ENCODE measurements at places on chromosomes 6 and 20. TPM values are rescaled to one million over a fixed set of nuclear protein-coding genes. Genes with fewer than 3 reads are reported as not detected.

GRCh38 chr6:79964607-79965081 is 17.3 kb upstream of the ELOVL4 start:
- H3K27ac ChIP-seq, result no peak overlapping the region
- no peak for DNase-seq
- H3K36me3 ChIP-seq, result no peaks in the 10 kb centered on the region

DNA sequence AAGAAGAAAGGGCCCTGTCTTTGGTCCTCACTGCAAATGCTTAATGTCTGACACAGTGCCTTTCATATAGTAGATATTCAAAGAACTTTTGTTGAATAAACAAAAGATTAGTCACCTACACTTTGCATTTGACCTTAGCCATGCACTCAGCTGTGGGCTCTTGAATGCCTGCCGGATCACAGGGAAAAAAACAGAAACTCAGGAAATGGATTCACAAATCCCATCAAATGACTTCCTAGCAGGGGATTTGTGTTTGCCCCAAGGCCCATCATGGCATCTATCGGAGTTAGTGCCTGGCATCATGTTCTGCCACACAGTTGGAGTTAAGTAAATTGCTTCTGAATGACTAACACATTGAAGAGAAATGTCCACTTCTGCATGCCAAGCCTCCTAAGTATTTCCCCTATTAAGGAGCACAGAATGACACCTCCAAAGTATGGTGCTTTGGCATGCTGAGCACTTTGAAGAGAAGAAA is 72.3 kb upstream of the DST start:
- H3K27me3 ChIP-seq, result no peaks in the 10 kb centered on the region
- peak overlapping the region; percentile 64 for H3K27ac ChIP-seq
- no peaks in the 10 kb centered on the region for H3K36me3 ChIP-seq

- H3K36me3 ChIP-seq, result no peaks in the 10 kb centered on the region
- no peaks in the 10 kb centered on the region for H3K27me3 ChIP-seq
- H3K4me3 ChIP-seq, result no peak overlapping the region
- no peak overlapping the region for H3K27ac ChIP-seq
- H3K4me1 ChIP-seq, result peaks cover 6% of the 10 kb centered on the region
- no peak for DNase-seq
Measured at GRCh38 chr6:137697267-137697938, 169.7 kb upstream of the TNFAIP3 start.

DNA sequence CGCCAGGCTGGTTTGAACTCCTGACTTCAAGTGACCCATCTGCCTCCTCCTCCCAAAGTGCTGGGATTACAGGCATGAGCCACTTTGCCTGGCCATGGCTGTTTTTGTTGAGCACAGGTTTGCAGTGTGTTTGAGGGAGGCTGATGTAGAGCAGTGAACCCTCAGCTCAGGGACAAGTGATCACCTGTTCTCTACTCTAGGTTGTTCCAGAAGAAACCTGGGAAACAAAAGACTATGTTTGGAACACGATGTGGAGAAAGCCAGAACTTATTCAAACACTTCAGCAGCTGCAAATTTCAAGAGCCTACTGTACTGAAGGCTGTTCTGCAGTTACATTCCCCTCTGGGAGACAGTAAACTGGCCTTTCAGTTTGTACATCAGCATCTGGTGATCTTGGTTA is 4.7 kb downstream of the TULP1 start:
- H3K4me3 ChIP-seq, result no peak overlapping the region
- H3K36me3 ChIP-seq, result no peaks in the 10 kb centered on the region
- no peak for DNase-seq
- no peaks in the 10 kb centered on the region for H3K4me1 ChIP-seq

DNA sequence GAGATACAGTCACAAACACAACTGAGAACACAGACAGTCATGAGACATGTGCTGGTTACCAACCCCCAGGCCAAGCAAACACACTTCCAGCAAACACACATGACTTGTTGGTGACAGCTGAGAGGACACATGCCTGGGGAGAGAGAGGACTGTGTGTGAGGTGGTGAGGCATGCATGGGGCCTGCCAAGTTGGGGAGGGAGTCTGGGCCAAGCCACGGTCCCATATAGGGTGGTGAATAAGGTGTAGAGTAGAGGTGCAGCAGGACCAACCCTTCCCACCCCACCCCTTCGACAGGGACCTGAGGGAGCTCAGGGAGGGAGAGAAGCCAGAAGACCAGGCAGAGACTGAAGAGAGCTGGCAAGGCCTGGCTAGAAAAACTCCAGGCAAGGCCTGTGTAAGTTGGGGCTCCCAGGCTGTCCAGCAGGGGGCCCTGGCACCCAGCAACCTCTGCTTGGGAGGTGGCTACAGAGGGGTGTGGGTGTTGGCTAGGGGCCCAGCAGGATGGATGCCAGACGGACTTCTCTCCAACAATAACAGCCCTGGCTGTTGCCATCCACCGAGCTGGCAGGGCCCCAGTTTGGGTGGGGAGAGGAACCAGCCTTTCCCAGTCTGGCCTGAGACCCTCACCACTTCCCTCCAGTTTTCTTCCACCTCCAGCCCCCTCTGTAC is 2.0 kb upstream of the SLC29A1 start:
- H3K27me3 ChIP-seq, result no peaks in the 10 kb centered on the region
- peak overlapping the region; percentile 51 for H3K27ac ChIP-seq
- no peaks in the 10 kb centered on the region for H3K4me1 ChIP-seq
- no peaks in the 10 kb centered on the region for H3K36me3 ChIP-seq

- H3K36me3 ChIP-seq, result no peaks in the 10 kb centered on the region
- H3K27ac ChIP-seq, result no peak overlapping the region
- no peak for DNase-seq
- H3K4me3 ChIP-seq, result no peak overlapping the region
- H3K27me3 ChIP-seq, result no peaks in the 10 kb centered on the region
Measured at GRCh38 chr6:47047479-47048407, 5.6 kb upstream of the ADGRF1 start.

DNA sequence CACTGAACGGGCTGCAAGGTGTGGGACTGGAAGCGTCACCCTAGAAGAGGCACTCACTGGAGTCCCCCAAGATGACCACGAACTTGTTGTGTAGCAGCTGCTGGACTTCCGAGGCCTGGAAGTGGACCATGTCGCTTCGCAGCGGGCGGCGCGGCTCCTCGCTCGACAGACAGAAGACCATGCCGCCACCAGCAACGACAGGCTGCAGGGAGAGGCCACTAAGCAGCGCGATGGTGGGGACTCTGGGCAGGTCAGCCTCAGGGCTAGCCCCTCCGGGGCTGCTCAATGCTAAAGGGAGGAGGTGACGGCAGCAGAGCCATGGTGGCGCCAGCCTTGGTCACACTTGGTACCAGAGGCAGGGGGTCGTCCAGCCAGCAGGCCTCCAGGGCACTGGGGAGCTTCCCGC is 720 bp downstream of the PCED1A start:
- H3K27me3 ChIP-seq, result no peaks in the 10 kb centered on the region
- H3K4me1 ChIP-seq, result no peaks in the 10 kb centered on the region
- H3K36me3 ChIP-seq, result no peaks in the 10 kb centered on the region
- peak overlapping the region; percentile 97 for H3K4me3 ChIP-seq
- no peak for DNase-seq
- no peak overlapping the region for H3K27ac ChIP-seq

EPB41L1 gene
- total RNA-seq, result 38.6 TPM
